ENCODE measurements at places on chromosomes 2 and 18.

- DNase-seq = no peak
These were observed 222.0 kb downstream of the KLHL29 start for GRCh38 chr2:23606968-23607367.

DNA sequence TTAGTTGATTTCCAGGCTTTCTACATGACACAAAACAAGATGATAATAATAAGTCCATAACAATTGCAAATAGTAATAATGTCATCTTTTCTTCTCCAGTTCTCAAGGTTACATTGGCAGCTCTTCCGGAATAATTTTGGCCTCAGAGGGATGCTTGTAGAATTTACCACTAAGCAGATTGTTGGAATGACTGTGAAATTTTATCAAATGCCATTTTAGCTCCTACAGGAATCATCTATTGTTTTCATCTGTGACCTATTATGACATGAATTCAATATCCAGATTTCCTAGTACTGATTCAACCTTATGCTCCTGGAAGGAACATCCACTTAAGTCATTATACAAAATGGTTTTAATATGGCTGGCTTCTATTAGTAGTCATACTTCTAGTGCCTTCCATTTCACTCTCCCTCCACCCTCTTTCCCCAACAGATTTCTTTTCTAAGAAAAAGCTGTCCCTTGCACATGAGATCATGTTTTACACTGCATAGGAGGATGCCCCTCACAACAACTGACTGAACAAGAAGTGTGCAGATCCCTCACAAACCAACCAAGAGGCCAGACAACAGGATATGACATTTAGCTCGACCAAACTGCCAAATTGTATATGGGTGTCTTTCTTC, 200.0 kb downstream of the DNER start:
- no peak for DNase-seq

- no peak for DNase-seq
These were observed 66.8 kb upstream of the DNER start for GRCh38 chr2:229780856-229781773.

DNA sequence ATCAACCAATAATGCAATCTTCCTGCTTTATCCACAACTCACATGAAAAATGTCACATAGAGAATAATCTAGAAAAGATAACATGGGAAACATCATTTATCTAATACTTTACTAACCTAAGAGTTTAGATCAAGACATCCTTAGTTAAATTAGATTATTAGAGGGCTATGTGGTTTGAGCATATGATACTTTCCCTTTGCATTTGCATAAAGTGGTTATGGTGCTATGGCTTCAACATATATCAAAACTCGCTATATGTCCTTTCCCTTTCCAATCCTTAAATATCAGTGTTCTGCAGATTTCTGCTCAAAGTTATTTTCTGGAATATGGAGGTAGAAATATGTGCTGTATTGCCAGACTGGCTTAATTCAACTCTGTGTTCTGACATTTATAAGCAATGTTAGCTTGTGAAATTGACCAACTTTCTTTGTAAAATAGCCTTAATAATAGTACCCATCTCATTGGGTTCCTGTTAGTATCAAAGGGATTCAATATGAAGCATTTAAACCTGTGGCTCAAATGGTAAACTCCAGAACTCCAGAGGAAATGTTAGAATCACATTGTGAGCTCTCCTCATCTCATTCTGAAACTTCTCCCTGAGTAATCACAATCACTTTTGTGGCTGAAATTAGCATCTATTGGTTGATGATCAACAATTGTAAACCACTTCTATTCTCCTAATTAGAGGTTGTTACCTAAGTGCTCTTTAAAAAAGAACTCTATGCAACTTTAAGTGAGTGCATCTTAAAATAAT, 1089.9 kb upstream of the SLC39A10 start:
- DNase-seq = no peak

DNA sequence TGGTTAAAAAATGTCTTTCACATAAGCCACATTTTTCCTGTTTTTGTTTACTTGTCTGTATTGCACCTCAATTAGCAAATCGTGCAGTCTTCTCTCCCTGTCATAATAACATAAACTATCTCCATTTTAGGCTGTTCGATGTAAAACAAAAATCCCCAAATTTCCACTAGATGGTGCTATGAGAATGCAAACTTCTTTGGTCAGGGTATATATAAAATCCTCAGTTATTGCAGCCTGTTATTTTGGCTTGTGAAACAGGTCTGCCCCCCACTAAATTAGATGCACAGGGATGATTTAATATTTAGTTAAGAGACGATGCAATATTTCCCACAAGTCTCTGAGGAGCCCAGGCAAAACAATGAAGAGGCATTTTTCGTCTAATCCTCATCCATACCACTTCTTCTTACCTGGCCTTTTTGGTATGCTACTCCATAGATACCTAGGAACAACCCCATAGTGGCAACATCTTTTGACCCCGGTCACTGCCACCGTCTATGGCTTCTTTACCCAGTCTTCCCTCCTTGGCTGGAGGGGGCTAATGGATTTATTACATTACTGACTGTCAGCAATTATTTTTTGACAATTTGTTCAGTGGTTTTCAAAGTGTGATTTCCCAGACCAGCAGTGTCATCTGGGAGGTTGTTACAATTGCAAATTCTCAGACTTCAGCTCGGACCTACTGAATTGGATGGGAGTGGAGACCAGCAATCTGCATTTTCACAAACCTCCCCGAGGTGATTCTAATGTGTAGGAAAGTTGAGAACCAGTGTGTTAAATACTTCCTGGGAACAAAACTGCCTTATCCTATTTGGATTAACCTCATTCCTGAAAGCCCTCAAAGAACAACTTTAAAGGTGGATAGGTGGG, 117.4 kb upstream of the CWC22 start:
- no peak for DNase-seq

GRCh38 chr2:166331468-166331867, 44.3 kb downstream of the SCN9A start:
- no peak for DNase-seq

DNA sequence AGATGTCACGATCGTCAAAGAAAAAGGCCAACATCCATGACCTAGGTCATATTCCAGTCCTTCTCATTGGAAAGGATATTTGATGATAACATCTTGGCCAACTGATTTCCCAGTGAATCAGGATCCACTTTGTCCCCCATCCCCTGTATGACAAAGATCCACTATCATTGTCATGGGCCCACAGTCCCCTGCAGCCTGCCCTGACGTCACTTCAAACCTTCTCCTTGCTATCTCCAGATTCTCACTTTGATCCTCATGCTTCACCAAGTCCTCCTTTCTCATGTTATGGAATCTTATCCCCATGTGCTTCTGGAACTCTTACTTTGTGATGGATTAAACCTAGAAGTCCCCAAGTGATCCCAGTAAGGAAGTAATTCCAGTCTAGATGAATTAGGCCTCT, 25.7 kb downstream of the GALNT14 start:
- no peak for DNase-seq

DNA sequence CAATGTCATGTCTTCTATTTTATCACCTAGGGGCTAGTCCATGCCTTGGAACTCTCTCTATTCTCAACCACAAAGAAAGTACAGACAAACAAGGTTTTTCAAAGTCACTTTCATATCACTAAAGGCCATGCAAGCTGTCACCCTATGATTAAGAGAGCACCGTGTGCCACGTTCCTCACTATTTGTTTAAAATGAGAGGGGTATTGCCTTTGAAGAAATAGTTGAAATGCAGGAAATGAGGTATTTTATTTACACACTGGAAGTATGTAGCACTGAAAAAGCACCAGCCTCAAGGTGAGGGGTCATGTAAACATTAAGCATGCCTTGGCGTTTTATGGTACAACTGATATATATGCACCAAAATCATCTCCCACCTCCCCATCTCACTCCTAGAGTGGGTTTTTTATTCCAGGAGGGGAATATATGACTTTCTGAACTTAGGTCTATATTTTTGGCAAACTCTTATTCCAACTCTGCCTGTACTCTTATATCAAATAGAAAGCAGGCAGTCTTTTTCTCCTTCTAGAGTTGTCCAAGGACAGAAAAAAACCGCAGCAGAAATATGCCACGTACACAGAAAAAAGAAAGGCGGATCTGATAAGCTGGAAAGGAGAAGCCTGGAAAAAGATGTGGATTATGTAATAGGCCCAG, 53.5 kb downstream of the VSNL1 start:
- no peak for DNase-seq

GRCh38 chr18:72878143-72878542, 10.4 kb upstream of the NETO1 start:
- DNase-seq = no peak

All from effector CD8-positive, alpha-beta T cell (primary cell).